ENCODE measurements at places on chromosomes 11 and 22. TPM values are rescaled to one million over a fixed set of nuclear protein-coding genes. Genes with fewer than 3 reads are reported as not detected.

PATE4 gene
- not detected for total RNA-seq

OR10G6 gene
- not detected for total RNA-seq

DNA sequence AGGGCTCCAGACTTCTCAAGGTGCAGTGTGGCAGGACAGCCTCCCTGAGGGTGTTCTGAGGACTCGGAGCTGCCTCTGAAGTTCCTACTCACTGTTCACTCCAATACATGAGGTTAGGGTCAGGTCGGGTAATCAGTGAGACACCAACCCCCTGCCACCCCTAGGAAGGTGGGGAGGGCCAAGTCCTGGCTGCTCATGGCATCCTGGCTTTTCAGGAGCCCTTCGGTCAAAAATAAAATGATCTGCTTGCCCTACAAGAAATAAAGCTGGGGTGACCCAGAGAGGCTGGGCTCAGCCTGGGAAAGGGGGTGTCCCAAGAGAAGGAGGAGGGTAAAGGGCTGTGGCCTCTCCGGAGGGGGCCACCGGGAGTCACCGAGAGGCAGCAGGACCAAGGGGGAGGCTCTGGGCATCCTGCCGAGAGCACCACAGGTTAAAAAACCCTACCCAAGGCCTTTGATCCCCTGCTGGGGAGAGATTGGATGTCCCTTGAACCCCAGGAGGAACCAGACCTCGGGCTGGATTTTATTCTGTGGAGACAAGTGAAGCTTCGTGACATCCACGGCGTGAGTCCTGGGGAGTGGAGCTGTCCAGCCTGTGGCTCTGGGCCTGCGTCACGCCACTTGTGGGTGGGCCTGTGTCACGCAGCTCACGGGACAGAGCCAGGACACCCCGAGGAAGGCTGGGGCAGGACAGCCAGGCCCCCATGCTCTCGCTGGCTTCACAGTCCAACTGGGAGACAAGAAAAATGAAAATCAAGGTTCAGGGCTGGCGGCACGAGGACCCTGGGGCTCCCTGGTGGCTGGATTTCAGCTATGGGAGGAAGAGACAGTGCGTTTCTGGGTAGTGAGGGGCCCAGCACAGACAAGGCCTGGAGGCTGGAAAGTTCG is 102.2 kb upstream of the FGF3 start:
- DNase-seq = no peak

- no peak for DNase-seq
Measured at GRCh38 chr11:15159085-15159484, 44.4 kb downstream of the INSC start.

DNA sequence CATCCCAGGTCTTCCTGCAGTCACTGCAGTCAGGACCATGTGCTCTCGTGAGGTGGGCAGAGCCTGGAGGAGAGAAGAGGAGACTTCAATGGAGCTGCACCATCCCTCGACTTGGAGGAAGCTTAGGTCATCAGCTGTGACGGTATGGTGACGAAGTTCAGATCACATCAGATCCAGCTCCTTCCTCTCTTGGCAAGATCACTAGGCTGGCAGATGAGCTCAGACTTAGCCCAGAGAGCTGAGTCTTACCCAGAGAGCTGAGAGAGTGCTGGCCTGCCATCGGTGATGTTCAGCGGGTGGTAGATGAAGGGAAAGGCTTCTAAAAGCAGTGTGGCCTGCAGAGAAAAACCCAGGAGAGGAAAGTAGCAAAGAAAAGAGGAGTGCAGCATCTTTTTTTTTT is 1.8 kb upstream of the SLC15A3 start:
- no peak for DNase-seq

Data from left cardiac atrium (tissue), 4 donors.